ENCODE measurements at places on chromosomes 1 and 21. TPM values are rescaled to one million over a fixed set of nuclear protein-coding genes. Genes with fewer than 3 reads are reported as not detected.
A peak's percentile ranks its signal among the peaks of the same experiment; 100 is the strongest.

The HEYL gene
- 5.2 TPM for total RNA-seq

The LCE3D gene
- not detected for total RNA-seq

GRCh38 chr1:209456878-209457277 is 126.6 kb upstream of the CAMK1G start:
- DNase-seq, result no peak

The CYP4A22 gene
- total RNA-seq, result 0.44 TPM

DNA sequence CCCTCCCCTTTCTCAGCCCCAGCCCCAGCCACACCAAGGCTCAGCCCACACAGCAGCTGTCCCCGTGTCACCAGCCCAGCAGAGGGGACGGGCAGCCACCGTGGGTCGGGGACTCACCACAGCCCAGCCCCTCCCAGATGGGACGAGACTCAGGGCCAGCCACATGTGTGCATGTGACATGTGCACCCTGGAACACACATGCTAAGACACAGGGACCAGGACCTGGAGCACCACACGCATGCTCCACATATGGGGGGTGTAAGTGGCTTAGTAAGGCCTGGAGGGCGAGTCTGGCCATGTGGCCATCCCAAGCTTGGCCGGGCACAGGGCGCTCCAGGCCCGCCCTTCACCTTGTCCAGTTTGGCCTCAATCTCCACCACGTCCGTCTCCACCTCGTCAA is 4.0 kb downstream of the ACAP3 start:
- DNase-seq, result no peak

GRCh38 chr1:155188268-155188667 is 14.6 kb downstream of the TRIM46 start:
- DNase-seq, result no peak

DNA sequence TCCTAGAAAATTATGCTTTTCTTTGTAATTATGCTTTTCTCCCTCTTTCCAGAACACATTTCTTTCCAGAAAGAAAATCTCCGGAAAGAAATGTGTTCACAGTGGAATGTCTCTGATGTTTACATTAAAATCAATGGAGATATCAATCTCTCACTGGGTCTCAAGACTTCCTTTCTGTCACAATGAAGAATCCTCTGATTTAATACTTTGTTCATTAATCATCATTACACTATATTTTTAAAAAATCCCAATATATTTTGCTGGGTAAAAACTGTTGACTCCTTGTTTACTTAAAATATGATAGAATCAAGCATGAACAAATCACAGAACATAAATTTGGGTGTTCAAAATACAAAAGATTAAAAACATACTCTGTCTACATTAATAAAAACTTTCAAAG is 26.3 kb upstream of the TGFBR3 start:
- DNase-seq, result no peak

The LEPR gene
- 23.5 TPM for total RNA-seq

- DNase-seq, result no peak
Measured at GRCh38 chr1:94120570-94120901, 412 bp downstream of the ABCA4 start.

- DNase-seq, result no peak
Measured at GRCh38 chr1:221548942-221549341, 192.9 kb downstream of the DUSP10 start.

GRCh38 chr1:18581420-18581880 is 49.2 kb upstream of the PAX7 start:
- DNase-seq, result no peak

The MMP23B gene
- total RNA-seq, result 7.5 TPM

The SZT2 gene
- total RNA-seq, result 44.3 TPM

The TMEM54 gene
- 26.9 TPM for total RNA-seq

- DNase-seq, result no peak
Measured at GRCh38 chr1:39729030-39729429, 9.7 kb upstream of the PPIE start.

DNA sequence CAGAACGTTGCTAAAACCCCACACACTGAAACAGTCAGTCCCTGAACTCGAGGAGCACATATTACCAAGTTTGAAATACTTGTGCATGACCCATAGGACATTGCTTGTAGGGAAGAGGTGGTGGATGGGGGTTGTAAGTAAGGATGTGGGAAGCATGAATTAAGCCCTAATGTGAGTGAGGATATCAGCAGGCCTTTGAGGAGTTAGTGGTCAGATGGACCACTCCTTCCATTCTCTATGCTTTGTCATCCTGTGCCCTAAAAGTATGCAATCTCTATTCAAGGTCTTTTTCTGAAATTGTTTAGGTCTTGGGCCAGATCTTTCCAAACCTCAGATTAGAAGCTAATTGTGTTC is 70.9 kb upstream of the SAMSN1 start:
- no peak for DNase-seq

The ACTA1 gene
- 0.33 TPM for total RNA-seq

DNA sequence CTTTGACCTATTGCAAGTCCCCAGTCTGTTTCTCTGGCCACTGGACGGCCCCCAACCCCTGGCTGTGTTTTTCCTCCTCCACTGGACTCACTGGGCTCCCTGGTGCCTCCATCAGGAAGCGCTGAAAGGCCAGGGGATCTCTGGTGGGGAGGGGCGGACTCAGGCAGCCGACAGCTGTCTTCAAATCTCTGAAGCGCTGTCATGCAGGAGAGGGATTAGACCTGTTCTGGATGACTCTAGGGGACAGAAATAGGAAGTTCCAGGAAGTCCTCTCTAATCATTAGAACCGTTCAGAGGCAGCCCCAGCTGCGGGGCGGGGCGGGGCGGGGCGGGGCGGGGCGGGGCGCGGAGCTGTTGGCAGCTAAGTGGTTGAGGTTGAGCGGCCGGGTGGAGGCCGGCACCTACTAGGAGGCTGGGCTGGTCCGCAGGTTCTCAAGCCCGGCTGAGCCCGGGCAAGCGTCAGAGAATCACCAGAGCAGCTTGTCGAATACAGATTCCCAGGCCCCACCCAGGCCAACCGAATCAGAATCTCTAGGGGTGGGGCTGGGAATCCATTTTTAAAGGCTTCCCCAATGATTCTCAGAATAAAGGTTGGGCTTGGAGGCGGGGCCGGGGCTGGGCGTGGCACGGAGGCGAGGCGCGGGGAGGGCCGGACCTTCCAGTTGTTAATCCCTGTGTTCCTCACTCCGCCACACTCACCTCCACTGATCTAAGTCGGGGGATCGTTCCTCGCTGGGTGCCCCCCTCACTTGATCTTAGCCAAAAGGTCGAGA is 11.4 kb upstream of the PHLDA3 start:
- DNase-seq, result peak; percentile 95

DNA sequence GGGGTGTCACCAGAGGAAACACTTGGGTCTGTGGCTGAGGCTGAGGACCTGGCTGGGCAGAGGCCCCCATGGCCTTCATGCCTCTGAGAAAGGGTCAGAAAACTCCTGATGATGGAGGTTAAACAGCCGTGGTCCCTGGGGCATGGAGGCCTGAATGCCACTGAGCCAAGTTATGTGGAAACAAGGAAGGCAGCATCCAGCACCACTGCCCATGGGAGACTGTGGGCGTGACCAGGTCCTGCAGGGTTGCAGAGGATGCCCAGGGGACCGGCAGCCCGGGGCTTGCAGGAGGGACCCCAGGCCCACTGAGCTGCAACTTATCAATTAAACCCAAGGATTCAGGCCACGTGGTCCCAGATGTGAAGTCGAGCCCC is 18.9 kb upstream of the COL6A2 start:
- DNase-seq, result peak; percentile 17

The TMPRSS15 gene
- total RNA-seq, result not detected

DNA sequence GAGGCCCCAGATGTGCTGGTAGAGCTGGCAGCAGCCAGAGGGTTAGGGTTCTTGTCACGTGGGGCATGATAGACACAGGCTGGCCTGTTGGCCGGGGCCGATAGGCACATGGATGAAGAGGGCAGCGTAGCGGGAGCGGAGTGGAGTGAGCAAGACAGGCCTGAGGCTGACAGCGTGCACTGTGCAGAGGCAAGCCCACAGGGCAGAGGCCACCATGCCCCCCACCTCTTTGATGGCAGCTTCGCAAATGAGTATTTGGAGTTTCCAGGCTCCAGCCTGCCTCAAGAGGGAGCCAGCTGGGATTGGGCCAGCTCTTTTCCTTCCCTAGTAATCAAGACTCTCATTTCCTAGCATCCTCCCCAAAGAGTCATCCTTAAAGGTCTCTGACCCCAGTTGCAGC is 43.5 kb downstream of the TMCC2 start:
- DNase-seq, result no peak

Data from breast epithelium (tissue), 4 donors.